ENCODE measurements at places on chromosomes 7 and 10. TPM values are rescaled to one million over a fixed set of nuclear protein-coding genes. Genes with fewer than 3 reads are reported as not detected.

The SPDYE8 gene
- total RNA-seq = not detected

The EXOC6 gene
- 9.4 TPM for total RNA-seq

The SH2D4B gene
- not detected for total RNA-seq

The RSBN1L gene
- total RNA-seq = 30.0 TPM

The SYT15 gene
- total RNA-seq = 2.1 TPM

The ZNF804B gene
- total RNA-seq = not detected

The SUFU gene
- 10.1 TPM for total RNA-seq

The OR2A7 gene
- total RNA-seq = not detected

- no peak for DNase-seq
These were observed 26.1 kb downstream of the RAPGEF5 start for GRCh38 chr7:22330903-22331302.

- no peak for DNase-seq
These were observed 138.3 kb downstream of the DYNC2I1 start for GRCh38 chr7:158994687-158995086.

GRCh38 chr7:158811894-158812293, 17.4 kb downstream of the ESYT2 start:
- DNase-seq = no peak

GRCh38 chr7:116687801-116688201, 15.8 kb downstream of the MET start:
- no peak for DNase-seq

DNA sequence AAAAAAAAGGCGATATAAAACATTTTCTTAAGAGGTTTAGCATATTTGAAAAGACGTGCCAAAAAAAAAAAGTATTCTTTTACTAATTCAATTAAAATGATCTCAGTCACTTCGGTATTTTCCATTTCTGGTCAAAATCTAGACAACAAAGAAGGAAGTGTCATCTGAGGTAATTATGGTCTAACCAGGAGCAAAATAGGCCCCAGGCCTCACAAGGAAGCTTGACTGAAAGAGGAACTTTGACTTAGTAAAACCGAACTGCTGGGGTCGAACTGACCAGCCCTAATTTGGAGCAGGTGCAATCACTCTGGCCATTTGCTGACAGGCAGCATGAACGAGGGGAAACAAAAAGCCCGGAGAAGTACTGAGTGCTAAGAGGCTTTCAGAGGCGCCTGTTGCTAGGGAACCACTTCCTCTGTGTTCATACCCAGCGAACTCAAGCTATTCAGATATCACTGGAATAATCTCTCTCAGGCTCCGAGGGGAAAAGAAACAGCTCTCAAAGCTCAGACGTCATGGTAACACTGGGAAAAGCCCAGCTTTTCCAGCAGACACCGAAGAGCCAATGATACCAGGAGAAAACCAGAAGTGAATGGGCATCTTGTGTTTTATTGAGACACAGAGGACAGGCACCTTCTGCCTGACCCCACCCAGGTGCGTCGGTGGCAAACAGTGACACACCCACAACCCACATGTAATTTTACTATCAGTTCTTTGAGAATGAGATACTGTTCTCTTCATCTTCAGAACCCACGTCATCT, 126.5 kb downstream of the FAM107B start:
- peak; percentile 94 for DNase-seq

GRCh38 chr10:127921753-127922145, 14.8 kb downstream of the PTPRE start:
- no peak for DNase-seq

DNA sequence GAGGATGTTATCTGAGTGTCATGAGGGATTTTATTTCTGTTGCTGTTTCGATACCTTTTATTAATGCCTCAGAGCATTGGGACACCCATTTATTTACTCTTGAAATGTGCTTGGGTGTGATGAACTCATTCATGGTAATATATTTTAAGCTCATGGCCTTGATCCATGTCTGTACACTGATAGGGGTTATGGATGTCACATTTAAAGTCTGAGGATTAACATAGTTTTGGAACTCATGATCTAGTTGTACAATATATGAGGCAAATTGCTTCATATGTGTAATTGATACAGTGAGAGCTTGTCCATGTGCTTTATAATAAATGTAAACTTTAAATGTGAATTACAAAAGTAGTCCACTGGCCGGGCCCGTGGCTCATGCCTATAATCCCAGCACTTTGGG, 23.0 kb upstream of the ZRANB1 start:
- no peak for DNase-seq

- DNase-seq = no peak
These were observed 5.0 kb upstream of the CDH23 start for GRCh38 chr10:71391701-71392100.

- DNase-seq = peak; percentile 14
These were observed 205.4 kb downstream of the FANK1 start for GRCh38 chr10:126101736-126102135.

DNA sequence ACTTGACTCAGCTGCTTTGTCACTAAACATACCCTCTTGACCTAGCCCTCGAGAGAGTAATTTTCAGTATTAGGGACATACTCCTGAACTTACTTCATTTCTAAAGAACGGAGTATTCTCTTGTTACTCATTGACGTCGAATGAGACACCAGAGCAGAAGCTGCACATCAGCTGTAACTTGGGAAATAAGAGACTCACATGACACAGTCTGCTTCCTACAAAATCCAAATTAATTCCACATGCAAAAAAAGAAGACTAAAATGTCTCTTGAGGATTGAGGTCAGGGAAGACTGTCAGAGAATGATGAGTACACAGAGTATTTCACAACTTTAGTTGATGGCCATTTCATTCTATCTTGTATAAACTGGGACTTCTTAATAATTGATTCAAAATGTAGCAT, 114.7 kb upstream of the EGFR start:
- no peak for DNase-seq

- no peak for DNase-seq
These were observed 120.6 kb downstream of the CPED1 start for GRCh38 chr7:121109145-121109544.

- DNase-seq = peak; percentile 60
These were observed 1.7 kb downstream of the IGF2BP3 start for GRCh38 chr7:23468526-23469149.

DNA sequence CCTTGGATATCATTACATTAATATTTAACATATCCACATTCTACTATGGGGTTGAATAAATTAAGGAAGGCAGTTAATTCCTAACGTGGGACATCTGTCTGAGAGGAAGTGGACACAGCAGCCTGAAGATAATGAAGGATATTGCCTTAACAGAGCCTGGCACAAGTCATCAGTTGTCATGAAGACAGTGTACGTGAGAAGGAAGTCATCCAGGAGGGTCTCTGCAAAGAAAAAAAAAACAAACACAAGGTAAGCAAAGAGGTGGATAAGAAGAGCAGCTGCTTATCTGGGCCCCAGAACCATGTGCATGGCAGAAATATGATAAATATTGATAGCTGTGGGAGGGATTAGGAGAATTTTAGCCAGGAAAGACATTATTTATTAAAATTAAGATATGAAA, 190.0 kb downstream of the RAPGEF5 start:
- DNase-seq = no peak

DNA sequence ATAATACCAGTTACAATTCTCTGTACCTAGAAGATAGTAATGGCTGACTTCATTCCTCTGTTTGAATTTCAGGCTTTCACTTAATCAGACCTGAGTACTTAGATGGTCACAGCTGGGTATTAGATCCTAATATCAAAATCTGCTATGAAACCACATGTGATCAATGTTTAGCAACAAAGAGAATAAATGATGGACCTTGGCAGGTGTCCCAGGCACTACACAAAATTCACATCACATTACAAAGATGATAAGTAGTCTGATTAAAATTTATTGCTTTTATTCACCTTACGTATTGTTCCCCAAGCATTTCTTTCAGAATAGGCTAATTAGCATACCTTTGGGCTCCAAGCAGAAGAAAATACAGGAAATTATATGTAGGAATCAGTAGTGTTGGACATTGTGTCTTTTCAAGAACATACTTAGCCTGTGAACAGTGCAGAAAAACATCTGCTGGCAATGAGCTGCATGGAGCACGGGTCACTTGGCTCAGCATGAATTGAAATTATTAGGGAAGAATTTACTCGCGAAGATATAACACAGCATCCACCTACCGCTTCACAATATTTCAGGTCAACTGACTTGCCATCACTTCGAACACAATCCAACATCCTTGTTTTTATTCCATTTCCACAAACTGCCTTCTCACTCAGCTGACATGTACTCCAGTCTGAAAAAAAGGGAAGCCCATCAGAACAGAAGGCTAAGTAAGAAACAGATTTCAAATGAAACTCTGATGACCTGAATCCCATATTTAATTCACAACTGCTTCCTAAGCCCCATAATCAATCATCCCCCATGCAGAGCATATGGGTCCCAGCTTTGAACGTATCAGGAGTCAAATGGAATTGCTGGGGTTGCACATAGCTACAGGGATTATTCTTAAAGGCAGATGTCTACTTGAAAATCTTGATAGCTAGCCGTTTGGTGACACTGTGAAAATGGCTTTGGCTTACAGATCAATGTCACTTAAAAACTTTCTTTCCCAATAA, 421.0 kb downstream of the THSD7A start:
- no peak for DNase-seq

DNA sequence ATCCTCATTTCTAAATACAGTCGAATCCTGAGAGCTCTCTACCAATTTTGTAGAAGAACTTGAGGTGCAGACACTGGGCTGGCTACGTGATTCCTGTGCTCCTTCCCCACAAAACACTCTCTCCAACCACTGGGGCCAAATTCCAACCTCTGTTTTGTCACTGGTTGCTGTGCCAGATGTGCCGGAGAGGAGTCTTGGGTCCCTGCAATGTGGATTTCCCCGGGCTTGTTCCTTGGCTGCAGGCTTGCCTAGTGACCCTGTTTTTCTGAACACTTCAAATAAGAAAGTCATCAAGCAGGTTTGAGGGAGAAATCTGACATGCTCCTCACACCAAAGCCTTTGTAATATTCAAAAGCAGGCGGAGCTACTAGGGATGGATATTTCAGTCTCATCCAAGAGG, 44.4 kb upstream of the AGBL3 start:
- DNase-seq = no peak

GRCh38 chr7:157496416-157497275, 159.8 kb downstream of the DNAJB6 start:
- DNase-seq = no peak

- no peak for DNase-seq
These were observed 145.3 kb downstream of the HTR7 start for GRCh38 chr10:90712529-90712928.

DNA sequence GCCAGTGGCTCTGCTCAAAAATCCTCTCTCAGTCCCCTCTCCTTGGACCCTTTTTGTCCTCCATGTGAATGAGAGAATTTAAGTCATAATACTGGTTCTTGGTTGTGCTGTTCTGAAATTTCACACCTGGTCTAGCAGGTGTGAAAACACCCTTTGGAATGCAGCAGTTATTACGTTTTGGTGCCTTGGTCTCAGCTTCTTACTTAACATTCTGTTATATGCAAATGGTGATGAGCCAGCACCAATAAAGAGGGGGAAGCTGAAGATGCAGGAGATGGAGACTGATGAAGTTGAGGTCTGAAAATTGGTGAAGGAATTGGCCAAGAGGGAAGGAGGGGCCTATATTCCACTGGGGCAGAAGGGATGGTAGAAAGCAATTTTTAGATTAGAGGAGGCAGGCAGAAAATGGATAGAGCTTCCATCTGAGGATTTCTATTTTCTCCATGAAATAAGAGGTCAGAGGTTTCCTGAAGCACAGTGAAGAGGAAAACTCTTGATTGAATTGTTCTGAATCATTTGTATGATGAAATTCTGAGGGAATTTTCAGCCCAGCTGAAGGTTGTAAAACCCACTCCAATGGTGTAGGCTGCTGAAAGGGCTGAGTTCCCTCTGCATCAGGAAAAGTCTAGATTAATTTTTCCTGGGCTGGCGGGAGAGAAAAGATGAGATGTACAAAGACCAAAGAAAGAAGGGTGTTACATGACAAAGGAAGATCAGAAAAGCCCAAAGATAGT, 94.0 kb upstream of the FAM180A start:
- no peak for DNase-seq

DNA sequence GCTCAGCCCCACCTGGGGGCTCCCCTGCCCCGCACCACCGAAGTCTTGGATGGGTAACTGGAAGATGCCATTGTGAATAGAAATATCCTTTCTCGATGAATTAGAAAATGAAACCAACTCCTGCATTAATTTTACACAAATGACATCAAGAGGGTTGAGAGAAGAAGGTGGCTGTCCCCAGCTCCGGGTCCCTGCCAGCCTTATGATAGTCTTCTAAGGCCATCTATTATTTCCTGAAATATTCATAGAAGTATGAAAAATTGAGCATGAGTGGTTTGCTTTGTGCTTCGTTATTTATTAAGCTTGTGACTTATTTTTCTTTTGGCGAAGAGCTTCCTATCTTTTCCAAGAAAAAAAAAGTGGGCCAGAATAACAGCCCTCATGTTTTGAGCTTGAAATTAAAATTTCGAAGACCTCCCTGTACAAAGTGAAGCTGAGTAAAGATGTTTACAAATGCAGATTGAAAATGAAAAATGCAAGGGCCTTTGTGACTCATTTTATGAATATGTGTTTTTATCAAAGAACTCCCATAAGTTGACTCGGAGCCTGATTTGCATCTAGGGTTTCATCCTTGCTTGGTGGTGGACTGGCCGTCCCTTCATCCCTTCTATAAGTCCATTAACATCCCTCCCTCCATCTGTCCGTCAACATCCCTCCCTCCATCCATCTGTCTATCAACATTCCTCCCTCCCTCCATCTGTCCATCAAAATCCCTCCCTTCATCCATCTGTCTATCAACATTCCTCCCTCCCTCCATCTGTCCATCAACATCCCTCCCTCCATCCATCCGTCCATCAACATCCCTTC, 20.5 kb upstream of the CFAP46 start:
- DNase-seq = no peak

DNA sequence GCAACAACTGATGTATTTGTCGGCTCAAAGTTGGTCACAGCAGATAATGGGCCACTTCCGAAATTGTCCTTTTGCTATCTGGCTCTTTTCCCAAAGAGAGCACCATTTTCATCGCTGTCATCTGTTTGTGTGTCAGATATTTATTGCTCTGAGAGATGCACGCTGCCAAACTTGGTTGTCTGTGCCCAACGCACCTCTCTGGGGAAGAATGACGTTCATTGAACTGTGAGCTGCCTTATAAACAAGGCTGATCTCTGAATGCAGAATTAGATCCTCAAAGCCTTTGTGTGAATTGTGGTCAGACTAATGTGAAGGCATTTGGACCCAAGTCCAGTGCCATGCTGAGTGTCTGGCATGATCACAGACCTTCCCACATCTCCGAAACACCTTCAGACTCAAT, 174.7 kb upstream of the LYZL1 start:
- DNase-seq = no peak

DNA sequence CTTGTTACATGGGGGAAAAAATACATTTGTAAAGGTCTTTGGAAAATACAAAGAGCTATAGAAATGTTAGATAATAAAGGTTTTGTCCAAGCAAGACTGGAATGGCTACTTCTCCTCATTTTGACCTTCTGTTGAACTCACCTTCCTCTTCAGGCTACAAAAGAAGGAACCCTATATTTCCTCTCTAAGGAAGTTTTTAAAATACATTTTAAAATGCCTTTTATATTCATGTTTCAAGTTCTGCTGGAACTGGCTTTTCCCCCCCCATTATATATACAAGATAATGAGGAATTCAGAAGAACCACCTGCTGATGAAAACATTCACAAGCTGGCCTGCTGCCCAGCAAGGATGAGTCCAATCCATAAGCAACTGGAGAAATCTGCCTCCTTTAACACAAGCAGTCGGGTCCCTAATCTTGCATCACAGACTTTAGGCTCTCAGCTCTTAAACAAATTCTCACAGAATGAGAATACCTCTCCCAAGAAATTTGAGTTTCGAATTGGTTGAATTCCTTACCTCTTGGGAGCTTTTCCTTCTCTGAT, 44.6 kb downstream of the MTERF1 start:
- no peak for DNase-seq
